ENCODE measurements at places on chromosomes 1 and 21. TPM values are rescaled to one million over a fixed set of nuclear protein-coding genes. Genes with fewer than 3 reads are reported as not detected.

Gene MAP3K6
- 11.4 TPM for total RNA-seq

Gene TYW3
- total RNA-seq, result 19.4 TPM

Gene GJC2
- 0.48 TPM for total RNA-seq

Gene OR2G6
- not detected for total RNA-seq

Gene DNAI4
- 0.90 TPM for total RNA-seq

Gene TGFB2
- total RNA-seq, result 23.5 TPM

Gene CNIH3
- total RNA-seq, result 0.57 TPM

Gene DAB1
- total RNA-seq, result not detected

Gene GAS5
- total RNA-seq, result 327 TPM

Gene GBP4
- total RNA-seq, result not detected

Gene NBPF4
- 0.23 TPM for total RNA-seq

Gene ARTN
- total RNA-seq, result 0.51 TPM

Gene FAM110D
- not detected for total RNA-seq

Gene TBX15
- 0.10 TPM for total RNA-seq

Gene CMPK1
- total RNA-seq, result 71.0 TPM

Gene RUNX3
- 5.3 TPM for total RNA-seq

Gene SRRM1
- 61.1 TPM for total RNA-seq
